MM.1S (cell line): ENCODE measurements at places on chromosomes 12 and 14.
A peak's percentile ranks its signal among the peaks of the same experiment; 100 is the strongest.

GRCh38 chr12:23906329-23906728, 43.1 kb downstream of the SOX5 start:
- no peak for DNase-seq

GRCh38 chr12:4829793-4830162, 79.9 kb upstream of the KCNA1 start:
- DNase-seq, result no peak

DNA sequence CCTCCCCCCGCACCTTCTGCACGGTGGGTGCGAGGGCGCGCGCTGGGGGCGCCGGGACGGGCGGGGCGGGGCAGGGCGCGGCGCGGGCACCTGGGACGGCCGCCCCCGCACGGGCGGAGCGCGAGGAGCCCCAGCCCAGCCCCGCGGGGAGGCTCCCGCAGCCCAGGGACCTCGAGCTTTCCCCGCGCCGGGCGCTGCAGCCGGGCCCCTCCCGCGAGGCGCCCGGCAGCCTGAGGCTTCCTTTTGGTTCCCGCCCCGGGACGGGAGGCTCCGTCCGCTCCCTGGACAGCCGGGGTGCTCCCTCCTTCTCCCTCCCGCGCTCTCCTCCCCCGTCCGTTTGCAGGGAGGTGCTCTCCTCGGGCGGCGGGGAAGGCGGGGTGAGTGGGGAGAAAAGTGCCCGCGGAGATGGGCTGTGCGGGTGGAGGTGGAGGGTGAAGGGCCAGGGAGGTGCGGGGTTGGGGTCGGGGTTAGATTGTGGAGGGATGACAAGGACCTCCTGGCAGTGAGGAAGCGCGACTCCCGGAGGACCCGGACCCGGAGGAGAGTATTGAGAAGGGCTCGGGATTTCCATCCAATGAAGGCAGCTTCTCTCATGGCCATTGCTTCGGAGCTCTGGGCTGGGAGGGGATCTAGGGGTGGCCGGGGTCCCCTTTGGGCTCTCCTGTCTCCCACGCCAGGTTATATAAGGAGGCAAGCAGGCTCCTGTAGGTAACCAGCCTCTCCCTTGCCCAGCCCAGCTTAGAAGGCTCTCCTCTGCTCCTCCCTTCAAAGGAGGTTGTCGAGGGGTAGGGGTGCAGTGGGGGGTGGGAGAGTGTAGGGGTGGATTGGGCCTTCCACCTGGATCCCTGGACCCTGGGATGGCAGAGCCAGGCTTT, 645 bp downstream of the JDP2 start:
- DNase-seq, result no peak

DNA sequence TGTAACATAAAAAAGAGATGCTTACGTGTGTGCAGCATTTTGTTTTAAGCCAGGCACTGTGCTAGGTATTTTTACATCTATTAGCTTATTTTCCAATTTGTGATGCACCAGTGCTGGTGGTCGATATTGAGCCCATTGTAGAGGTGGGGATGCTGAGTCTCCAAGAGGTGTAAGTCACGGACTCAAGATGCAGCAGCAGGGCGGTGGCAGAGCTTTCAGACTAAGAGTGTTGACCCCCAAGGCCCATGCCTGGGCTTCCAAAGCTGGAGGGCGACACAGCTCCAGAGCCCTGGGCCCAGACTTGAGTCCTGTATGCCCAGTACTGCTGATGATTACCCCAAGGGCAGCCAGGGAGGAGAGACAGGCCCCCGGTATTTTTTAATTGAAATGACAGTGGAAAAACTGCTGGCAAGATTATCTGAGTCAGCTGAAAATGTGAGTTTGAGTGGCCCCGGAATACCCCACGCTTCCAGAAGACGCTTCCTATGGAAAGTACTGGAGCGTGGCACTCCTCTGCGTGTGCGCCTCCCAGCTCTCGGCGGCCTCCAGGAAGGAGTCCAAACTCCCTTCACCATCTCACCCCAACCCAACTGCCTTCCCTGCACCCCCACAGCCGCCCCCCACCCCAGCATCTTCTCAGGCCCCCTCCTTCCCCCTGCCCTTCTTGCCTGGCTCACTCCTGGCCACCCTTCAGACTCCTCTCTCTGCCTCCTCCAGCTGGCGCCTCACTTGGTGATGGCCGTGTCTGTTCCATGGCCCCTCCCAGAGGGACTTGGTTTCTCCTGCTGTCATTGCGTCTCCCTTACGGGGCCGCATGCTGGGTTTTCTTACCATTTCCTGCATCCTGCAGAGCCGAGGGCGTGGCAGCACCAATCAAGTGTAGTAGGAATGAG, 40.7 kb downstream of the ELK3 start:
- no peak for DNase-seq

- no peak for DNase-seq
These were observed 8.4 kb downstream of the NIN start for GRCh38 chr14:50822501-50823042.

- DNase-seq, result no peak
These were observed at the start of gene VRTN for GRCh38 chr14:74348241-74348734. TSS of gene VRTN (plus strand) at chr14:74348471. CDS start at chr14:74356784, 8,313 bp downstream.

GRCh38 chr14:100004392-100004791, 60.8 kb upstream of the EVL start:
- no peak for DNase-seq

DNA sequence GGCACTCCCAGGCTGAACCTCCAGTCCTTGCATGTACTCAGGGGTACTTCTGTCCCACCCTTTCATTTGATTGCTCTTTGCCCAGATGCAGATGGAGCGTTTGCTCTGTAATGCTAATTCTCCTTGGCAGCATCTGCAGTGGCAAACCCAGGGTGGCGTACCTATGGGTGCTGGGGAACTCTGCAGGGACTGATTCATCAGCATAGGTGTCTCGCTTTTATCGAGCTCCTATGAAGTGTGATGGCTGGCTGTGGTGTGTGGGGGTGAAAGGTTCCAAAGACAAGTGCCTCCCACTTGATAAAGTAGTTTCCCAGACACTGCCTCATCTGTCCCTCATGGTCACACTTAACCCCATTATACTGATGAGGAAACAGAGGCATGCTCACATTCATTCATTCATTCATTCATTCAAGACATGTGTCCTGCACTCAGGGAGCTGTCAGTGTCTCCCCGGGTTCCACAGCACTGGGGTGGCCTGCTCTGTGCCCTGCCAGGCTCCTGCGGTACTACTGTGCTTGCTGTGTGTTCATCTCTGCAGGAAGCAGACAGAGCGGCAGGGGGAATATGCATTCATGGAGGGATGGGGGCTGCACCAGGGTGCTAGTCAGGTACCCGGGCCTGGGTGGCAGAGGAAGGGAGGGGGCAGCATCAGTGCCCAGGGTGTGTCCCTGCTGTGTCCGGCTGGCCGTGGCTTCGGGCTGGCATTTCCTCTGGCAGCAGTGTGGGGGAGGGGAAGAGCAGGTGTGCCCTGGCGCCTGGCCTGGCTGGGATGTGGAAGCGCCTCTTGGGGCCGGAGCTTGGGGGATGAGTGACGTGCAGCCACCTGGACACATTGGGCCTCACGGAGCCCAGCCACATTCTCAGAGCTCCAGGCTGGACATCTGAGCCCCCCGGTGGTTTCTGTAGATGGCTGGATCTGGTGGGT, 110.9 kb downstream of the TSPAN9 start:
- no peak for DNase-seq

DNA sequence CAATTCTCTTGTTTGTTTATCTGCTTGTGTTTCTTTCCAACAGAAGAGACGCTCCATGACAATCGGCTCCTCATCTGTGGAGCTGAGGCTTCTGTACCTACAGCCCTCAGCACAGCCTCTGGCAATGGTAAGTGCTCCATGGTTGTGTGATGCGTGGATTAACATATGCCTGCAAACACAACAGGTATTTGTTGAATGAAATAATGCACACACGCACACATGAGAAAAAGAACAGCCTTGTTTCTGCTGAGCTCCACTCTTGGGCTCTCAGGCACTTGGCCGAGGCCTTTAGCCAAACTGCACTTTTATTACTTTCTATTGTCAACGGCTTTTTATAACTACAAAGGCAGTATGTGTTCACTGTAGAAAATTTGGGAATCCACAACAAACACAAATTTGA, 120.4 kb upstream of the TMCC3 start:
- DNase-seq, result no peak

GRCh38 chr14:65079768-65080167, 22.5 kb downstream of the MAX start:
- DNase-seq, result no peak

DNA sequence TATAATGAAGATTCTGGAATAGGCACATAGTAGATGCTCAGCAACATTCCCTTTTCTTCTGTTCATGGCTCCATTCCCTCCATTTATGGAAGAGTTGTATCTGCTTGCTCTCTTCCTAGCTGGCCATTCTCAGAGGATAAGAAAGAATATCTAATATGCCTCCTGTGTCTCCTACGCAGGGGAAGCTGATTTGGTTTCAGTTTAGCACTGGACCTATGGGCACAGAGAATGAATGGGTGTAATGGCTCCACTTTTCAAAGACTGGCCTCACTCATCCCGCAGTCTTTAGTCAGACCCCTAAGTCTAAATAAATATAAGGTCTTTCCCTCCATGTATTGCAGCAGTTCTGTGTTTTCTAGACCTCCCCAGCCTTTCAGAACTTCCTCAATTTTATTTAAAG, 2.0 kb downstream of the PKP2 start:
- DNase-seq, result peak; percentile 65

DNA sequence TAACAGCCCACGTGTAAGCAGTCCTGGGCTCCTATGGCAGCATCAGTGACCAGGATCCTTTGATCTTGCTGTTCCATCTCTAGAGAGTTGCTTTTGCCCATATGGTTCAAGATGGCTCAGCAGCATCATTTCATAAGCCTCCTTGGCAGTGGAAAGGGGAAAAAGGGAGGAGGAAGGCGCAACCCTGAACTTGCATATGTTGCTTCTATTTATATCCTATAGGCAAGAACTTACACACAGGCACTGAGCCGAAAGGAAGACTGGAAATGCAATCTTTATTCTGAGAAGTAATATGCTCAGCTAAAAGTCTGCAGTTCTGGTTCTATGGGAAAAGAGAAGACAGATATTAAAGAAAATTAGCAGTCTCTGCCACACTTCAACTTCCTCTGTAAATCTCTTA, 167.7 kb upstream of the PLXNC1 start:
- no peak for DNase-seq

DNA sequence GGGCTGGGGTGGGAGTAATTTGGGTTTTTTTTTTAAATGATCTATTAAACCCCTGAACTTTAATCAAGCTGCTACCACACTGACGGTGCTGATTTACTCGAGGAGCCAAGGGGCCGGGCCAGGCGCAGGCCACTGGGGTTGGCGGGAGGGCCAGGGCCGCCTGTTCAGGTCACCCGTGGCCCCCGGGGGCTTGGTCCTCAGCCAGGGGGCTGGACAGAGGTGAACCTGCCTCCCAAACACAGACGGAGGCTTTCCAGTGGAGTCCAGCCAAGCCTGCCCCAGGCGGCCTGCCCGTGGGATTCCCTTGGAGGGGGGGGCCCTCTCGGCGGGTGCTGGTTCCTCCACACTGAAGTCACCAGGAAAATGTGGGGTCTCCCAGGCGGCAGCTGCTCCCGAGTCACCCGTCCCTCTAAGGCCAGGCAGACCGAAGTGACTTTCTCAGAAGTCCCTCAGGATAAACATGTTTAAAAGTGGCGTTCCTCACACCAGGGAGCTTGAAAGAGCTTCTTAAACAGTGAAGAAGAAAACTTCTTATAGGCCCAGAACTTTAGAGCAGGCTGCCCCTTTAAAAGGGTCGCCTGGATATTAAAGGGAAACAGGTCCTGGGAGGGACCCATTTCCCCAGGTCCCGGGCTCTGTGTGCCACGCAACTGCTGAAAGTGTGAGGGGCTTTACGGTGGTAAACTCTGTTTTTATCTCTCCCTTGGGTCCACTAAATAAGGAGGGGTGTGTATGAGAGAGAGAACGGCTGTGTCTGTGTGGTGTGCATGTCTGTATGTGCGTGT, 167.2 kb upstream of the GSC start:
- DNase-seq, result no peak

DNA sequence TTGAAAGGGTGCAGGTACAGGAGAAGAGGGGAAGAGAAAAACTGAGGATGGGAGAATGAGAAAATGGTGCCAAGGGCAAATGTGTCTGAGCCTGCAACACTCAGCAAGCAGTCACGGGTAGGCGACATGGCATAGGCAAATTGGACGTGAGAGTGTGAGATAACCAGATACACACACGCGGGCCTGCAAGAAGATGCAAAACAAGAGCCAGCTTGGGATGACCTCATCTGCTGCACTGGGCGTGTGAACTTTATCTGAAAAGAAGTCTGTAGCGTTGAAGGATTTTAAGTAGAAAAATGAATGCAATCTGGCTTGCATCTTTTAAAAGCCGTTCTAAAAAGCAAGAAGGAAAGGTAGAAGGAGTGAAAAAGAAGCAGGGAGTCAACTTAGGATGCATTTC, 160.4 kb downstream of the NTF3 start:
- no peak for DNase-seq

DNA sequence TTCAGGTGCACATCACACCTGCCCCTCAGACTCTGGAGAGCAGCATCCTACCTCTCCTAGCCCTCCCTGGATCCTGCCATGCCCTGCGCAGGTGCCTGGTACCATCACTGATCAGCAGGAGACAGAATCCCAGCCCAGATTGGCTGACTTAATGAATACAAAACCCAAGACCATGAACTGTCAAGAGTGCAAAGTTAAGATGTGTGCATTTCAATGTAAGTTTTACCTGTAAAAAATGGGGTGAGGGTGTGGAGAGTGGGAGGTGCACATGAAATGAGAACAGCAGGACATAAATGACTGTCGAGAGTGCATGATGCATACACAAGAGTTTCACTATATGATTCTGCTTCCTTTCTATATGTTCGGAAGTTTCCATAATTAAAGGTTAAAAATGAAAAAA, 57.9 kb upstream of the GPR68 start:
- DNase-seq, result no peak

- DNase-seq, result no peak
These were observed 162.7 kb upstream of the AMIGO2 start for GRCh38 chr12:47242426-47242825.

GRCh38 chr14:69484444-69485314, at the start of gene PLEKHD1:
TSS of gene PLEKHD1 (plus strand) at chr14:69484728. CDS start at chr14:69484966, 238 bp downstream.
- no peak for DNase-seq

- no peak for DNase-seq
These were observed 1.1 kb downstream of the CKB start for GRCh38 chr14:103521438-103521950.

DNA sequence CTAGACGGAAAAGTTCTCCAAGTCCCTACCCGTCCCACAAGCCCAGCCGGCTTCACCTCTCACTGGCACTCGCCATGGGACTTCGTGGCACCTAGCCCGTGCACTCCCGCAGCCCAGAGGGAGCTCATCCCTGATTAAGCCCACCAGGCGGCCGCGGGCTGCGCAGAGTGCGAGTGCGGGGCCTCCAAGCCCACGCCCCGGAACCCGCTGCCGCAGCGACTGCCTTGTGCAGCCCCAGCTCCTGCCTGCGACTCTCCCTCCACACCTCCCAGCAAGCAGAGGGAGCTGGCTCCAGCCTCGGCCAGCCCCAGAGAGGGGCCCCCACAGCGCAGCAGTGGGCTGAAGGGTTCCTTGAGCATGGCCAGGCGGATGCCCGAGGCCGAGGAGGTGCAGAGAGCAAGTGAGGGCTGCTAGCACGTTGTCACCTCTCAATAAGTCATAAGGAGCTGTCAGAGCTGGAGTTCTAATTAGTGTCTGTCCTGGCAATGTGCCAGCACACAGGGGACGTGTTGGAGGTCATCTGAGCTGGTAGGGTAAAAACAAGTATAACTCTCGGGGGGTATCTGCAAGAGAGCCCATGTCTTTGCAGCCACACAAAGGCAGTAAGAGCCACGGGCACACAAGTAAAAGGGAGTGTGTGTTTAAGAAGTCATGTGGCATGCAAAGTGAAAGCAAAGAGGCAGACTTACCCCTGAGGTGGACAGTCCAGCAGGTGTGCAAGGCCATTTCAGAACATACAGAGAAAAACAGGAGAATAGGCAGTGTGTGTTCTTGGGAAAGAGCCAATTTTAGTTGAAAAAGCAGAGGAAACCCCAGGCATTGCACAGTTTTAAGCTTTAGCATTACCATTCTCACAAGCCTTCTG, 27.1 kb upstream of the TMTC2 start:
- DNase-seq, result no peak

- DNase-seq, result no peak
These were observed 15.1 kb upstream of the NEK9 start for GRCh38 chr14:75141967-75142366.
